ENCODE measurements at places on chromosomes 7 and 10. TPM values are rescaled to one million over a fixed set of nuclear protein-coding genes. Genes with fewer than 3 reads are reported as not detected.
A peak's percentile ranks its signal among the peaks of the same experiment; 100 is the strongest.

GRCh38 chr7:114419441-114420272, 5.0 kb downstream of the FOXP2 start:
- no peak for DNase-seq

The SUGCT gene
- 2.6 TPM for total RNA-seq

The EFCAB10 gene
- total RNA-seq: not detected

DNA sequence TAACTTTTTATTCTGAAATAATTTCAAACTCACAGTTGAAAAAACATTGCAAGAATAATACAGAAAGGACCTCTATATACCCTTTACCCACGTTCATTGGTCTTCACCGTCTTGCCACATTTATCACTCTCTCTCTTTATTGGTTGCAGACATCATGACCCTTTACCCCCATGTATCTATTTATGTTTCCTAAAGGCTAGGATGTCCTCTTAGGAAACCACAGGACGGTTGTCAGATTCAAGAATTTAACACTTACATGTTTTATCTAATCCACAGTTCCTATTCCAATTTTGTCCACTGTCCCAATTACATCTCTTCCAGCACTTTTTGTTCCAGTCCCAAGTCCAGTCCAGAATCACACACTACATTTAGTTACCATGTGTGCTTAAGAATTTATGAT, 67.6 kb upstream of the FGFR2 start:
- DNase-seq: no peak

- no peak for DNase-seq
These were observed 18.4 kb upstream of the CCDC71L start for GRCh38 chr7:106679153-106679931.

The CPA2 gene
- not detected for total RNA-seq

The TEX47 gene
- total RNA-seq: not detected

The GPR15LG gene
- not detected for total RNA-seq

The GRM8 gene
- total RNA-seq: not detected

The PRRT4 gene
- 1.1 TPM for total RNA-seq

DNA sequence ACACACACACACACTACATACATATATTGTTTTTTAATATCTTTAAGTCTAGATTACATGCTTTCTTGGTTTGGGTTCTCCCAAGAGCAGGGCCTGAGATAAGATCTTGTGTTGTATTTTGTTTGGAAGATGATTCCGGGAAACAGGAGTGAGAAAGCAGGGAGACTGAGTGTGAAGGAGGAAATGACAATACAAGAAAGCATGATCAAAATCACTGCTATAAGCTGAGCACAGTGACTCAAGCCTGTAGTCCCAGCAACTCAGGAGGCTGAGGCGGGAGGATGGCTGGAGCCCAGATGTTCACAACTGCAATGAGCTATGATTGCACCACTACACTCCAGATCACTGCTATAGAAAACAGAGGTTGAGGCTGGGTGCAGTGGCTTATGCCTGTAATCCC, 267.6 kb downstream of the SKIDA1 start:
- DNase-seq: no peak

The C10orf71 gene
- total RNA-seq: 34.9 TPM

- no peak for DNase-seq
These were observed 252.6 kb downstream of the DOCK4 start for GRCh38 chr7:111953611-111954010.

DNA sequence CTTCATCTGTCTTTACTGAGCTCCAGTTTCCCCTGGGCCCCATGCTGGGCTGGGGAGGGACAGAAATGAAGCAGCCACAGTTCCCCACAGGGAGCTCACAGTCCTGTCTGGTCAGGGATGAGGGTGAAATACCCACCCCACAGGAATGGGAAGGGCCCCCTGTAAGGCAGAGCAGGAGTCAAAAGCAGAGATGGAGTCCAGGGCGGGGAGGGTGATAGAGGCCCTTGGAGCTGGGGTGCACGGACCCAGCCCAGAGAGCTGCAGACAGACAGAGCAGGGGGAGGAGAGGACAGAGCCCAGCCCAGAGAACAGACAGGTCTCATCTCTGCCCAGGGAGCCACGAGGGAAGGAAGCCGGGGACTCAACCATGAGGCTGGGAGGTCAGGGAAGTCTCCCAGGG, 34.9 kb upstream of the ZNF488 start:
- DNase-seq: peak; percentile 38

GRCh38 chr7:158818325-158819213, 10.7 kb downstream of the ESYT2 start:
- DNase-seq: peak; percentile 97

The HYAL4 gene
- 0.28 TPM for total RNA-seq

The RP9 gene
- 16.3 TPM for total RNA-seq

GRCh38 chr10:130121486-130122079, 11.0 kb upstream of the C10orf143 start:
- peak; percentile 36 for DNase-seq

- no peak for DNase-seq
These were observed 256.7 kb downstream of the KLF6 start for GRCh38 chr10:3528271-3528670.

DNA sequence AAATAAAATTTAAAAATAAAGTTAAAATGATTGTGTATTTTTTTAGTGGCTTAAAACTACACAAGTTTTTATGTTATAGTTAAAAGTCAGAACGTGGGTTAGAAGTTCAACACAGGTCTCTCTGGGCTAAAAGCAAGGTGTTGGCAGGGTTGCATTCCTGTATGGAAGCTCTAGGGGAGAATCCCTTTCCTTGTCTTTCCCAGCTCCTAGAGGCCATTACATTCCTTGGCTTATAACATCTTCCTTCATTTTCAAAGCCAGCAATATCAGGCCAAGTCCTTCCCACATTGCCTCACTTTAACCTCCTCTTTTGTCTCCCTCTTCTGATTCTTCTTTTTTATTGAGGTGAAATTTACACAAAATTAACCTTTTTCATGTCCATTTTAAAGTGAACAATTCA, 52.4 kb upstream of the EEPD1 start:
- no peak for DNase-seq

DNA sequence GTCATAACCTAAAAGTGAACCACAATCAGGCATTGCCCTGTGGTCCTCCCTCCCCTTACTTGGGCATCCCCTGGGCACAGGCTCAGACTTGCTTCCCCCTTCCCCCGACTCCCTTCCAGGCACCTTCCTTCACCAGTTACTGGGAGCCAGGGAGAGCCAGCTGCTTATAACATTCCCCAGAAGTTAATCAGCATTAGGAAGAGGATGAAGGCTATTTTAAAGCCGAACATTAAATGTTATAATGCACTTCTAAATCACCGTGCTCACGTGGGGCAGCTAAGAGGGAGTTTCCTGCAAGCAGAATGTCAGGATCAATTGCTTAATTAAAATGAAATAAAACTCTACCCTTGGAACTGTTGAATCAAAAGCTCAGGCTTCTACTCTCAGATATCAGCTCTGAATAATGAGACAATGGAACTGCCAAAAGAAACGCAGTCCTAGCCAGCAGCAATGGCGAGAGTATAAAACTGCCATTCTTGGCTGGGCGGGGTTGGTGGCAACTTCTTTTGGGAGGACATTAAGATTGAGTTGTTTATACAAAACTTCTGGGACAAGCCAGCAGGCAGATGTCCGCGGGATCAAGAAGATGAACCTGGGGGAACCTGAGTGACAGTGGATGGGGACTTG, 169.5 kb downstream of the FANK1 start:
- no peak for DNase-seq

DNA sequence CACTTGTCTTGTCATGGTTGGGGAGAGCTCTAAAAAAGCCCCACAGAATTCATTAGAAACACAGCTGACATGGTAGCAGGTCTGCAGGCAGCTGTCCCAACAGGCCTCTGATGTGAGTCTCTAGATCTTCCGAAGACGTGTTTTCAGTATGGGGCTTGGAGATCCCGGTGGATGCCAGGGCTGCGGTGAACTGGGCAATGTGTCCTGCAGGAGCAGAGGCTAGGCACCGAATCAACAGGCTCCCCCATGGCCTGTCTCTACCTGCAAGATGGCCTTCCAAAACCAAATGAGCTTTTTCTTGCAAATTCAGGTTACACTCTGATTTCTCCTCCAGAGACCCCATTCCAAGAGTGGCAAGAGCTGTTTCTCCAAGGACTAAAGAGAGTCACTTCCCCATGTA, 2.9 kb downstream of the CPXM2 start:
- no peak for DNase-seq

DNA sequence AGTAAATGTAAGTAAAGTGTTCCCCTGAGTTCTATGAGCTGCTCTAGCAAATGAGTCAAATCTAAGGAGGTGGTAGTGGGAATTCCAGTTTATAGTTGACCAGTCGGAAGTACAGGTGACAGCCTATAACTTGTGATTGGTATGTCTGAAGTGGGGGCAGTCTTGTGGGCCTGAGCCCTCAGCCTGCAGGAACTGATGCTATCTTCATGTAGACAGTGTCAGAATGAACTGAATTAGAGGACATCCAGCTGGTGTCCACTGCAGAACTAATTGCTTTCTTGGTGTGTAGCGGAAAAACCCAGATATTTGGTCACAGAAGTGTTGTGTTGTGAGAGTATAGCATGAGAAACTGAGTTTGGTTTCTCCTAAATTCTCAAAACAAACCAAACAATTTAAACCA, 127.9 kb upstream of the AMPH start:
- DNase-seq: no peak

GRCh38 chr7:27921081-27921836, 181.3 kb downstream of the TAX1BP1 start:
- DNase-seq: no peak

Measured in right atrium auricular region (tissue), 2 donors.